ENCODE measurements at places on chromosomes 11 and 22.

DNA sequence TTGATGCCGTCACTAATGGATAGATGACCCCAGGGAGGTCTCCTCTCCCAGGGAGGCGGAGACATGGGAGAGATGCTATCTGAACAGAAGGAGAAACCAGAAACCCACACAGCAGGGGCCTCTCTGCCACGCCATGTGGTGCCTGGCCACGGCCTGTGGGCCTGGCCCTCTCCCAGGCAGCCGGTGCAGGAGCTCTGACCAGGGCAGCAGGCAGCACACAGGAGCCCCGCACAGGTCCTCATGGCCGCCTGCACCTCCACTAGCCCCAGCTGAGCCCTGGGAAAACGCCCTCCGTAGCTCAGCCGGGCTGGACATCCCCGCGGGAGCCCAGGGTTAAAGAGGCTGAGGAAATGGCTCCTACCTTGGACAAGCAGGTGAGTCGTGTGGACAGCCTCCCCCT is 19.8 kb downstream of the IGSF9B start:
- DNase-seq, result no peak

DNA sequence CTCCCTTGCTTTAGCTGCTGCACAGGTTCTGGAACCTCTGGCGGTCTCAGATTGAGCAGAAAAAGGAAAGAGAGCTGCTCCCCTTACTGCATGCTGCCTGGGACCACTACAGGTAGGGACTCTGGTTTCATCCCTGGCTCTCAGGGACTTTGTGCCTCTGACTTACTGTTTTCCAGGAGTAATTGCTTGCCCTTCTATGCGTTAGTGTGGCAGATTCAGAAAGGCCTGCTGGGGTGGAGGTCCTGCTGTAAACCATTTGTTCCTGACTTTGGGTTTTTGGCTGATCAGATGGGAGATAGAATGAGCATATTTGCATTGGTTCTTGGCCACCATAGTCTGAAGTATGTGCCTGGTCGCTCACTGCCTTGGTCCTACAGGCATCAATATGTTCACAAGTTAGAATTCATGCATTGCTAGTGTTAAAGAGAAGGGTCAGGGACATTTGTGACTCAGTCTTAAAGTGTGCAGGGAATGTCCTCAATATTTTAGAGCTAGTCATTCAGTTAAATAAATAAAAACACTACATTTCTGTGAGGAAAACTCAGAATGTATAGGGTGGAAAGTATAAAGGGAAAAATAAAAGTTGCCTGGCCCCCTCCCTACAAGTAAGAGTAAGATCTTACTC is 78.0 kb downstream of the PISD start:
- no peak for DNase-seq

GRCh38 chr22:29512031-29512430 is 32.0 kb downstream of the NEFH start:
- DNase-seq, result no peak

DNA sequence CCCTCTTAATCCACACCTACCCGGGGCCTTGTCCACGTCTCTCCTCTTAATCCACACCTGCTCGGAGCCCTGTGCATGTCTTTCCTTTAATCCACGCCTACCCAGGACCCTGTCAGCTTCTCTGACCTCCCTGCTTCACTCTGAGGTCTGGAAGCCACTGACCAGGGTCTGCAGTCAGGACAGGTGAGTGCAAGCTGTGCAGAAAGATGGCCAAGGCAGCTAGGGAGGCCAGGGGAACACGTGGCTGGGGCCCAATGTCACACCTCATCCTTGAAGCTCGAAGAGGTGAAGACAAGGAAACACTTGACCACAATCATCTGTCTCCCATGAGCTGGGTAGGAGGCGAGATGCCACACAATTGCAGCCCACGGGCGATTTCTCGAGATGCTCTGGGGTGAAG is 1516.9 kb downstream of the BRD1 start:
- no peak for DNase-seq

GRCh38 chr11:81331088-81331487 is 1402.6 kb downstream of the FAM181B start:
- DNase-seq, result no peak

DNA sequence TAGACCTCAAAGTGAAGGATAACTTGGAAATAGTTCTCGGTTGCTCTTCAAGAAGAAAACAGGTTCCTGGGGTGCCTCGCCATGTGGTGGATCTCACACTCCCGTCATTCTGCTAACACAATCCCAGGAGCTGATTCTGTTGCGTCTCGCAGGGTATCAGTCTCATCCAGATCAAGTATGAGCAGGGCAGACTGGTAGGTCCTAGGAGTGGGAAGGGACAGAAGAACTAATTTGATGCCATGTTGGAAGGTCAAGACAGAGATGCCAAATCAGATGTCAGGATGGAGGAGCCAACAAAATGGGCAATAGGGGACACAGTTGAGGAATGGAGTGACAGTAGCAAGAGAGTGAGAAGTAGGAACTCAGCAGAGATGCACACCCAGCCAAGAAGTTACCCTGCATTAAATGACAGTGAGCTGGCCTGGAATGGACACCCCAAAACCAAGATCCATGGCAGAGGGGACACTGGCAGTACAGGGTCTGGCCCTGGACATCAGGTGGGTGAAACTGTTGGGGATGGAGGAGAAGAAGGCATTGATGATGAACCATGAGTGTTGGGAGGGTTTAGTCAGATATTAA is 76.2 kb downstream of the BDNF start:
- no peak for DNase-seq

GRCh38 chr11:10410844-10411200 is 44.2 kb upstream of the AMPD3 start:
- no peak for DNase-seq

DNA sequence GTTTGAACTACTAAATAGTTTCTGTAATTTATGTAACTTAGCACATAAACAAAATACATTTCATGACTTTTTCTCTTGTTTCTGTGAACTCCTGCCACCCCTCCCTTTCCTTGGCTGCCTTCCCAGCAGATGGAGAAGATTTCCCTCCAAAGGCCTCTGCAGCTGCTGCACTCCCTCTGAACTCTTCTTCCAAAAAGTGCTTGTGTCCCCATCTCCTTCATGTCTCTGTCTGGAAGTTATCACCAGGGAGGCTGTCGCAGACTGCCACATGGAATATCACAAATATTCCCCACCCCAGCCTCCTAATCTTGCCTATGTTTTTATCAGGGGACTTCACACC is 1068.3 kb downstream of the OPCML start:
- no peak for DNase-seq
